Activated T-helper 2 cell treated with anti-CD3 and anti-CD28 coated beads, Interferon-gamma antibody, Interleukin-2, Interleukin-4, amounts not matched to agents 10 μg/mL and 5 μg/mL and 100 μg/mL, durations not matched to agents 14 hours and 24 hours and 36 hours (primary cell): ENCODE measurements at places on chromosomes 6 and 20.

DNA sequence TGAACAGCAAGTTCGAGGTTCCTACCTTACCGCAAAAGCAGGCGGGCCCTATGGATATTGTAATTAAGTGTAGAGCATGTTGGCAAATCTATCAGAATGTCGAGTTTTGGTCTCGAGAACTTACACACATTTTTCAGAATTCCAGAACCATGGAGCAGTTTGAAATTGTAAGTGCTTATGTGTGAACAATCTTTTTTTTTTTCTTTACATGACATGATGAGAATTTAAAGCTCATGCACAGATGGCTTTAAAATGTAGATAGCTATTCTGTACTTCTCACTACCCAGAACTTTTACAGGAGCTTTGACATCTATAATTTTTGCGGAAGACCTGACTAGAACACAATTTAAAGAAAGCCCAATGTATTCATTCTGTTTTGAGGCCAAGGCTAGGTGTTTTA is 117.8 kb upstream of the RSPO3 start:
- H3K4me1 ChIP-seq = no peaks in the 10 kb centered on the region
- H3K4me3 ChIP-seq = no peak overlapping the region
- H3K27ac ChIP-seq = no peak overlapping the region
- H3K27me3 ChIP-seq = no peaks in the 10 kb centered on the region
- H3K36me3 ChIP-seq = no peaks in the 10 kb centered on the region
- no peak for DNase-seq

DNA sequence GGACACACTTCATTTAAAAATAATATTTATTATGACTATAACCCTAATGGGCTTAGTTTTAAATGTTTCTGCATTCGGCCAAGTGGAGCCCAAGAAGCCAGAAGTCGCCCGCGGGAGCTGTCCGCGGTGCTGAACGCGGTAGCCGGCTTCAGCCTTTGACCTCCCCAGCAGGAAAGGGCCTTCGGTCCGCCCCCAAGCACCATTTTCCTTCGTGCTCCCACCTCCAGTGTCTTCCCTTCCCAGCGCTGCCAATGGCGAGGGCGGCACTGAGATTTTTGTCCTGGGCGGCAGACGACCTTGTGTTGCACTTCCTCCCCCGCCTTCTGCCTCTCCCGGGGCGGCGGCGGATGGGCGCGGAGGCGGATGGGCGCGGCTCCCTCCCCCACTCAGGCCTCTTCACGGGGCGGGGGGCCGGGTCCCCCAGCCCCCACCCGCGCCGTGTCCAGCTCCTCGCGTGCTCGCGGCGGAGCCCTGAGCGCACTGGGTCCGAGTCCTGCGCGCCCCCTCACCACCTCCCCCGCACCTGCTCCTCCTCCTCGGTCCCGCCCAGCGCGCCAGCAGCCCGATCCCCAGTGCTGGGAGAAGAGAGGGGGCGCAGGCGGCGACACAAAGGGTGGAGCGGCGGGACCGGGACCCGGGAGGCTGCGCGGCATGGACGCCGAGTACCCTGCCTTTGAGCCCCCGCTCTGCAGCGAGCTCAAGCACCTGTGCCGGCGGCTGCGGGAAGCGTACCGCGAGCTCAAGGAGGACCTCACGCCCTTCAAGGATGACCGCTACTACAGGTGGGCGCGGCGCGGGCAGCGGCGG is 23.6 kb upstream of the TMEM181 start:
- H3K4me1 ChIP-seq = peaks cover 2% of the 10 kb centered on the region
- no peaks in the 10 kb centered on the region for H3K36me3 ChIP-seq
- no peak overlapping the region for H3K27ac ChIP-seq

DNA sequence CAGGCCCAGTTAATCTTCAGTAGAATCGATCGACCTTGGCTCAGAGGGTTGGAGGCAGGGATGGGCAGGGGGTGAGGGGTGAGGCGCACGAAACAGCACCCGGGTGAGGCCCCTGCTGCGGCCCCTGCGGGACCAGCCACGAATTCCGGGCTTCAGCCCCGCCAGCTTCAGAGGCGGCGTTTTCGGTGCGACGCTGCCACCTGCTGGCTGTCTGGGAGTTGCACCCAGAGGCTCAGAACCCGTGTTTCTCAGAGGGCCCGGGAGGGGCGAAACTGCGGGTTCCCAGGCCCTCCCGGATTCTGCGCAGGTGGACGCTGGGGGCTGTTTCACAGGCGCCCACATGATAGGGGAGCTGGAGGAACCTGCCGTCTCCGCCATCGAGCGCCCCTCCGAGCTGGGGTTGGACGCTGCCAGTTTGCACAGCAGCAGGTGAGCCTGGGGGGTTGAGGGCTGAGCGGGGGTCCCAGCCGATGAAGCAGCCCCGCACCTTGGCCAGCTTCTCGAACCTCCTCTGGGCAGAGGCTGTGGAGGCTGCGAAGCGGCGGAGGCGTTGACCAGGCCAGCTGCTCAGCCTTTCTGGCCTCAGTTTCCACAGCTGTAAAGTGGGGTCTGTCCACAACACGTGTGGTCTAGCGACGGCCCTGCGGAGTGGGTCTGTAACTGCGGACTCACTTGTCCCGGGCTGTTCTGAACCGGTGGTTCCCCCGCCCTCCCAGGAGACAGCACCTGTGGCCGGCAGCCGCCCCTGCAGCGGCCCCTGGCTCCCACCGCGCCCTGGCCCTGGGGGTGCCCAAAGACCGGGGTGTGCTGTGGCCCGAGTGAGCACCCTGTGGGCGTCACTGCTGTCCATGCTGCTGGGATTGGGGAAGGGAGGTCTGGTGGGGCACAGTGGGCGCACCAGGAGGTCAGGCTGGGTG is 2.5 kb upstream of the BHLHE23 start:
- peaks cover 68% of the 10 kb centered on the region for H3K27me3 ChIP-seq
- H3K36me3 ChIP-seq = peaks cover 14% of the 10 kb centered on the region
- peak; percentile 75 for DNase-seq
- peak overlapping the region; percentile 52 for H3K27ac ChIP-seq
- H3K4me1 ChIP-seq = peaks cover 11% of the 10 kb centered on the region
- peak overlapping the region; percentile 21 for H3K4me3 ChIP-seq

GRCh38 chr6:48525849-48526248 is 414.9 kb upstream of the PTCHD4 start:
- H3K27ac ChIP-seq = no peak overlapping the region
- H3K27me3 ChIP-seq = no peaks in the 10 kb centered on the region
- no peak for DNase-seq
- no peaks in the 10 kb centered on the region for H3K36me3 ChIP-seq
- no peaks in the 10 kb centered on the region for H3K4me1 ChIP-seq

GRCh38 chr20:53708129-53708968 is 114.7 kb upstream of the ZNF217 start:
- H3K27me3 ChIP-seq = no peaks in the 10 kb centered on the region
- H3K4me3 ChIP-seq = peak overlapping the region; percentile 64
- peaks cover 45% of the 10 kb centered on the region for H3K4me1 ChIP-seq
- DNase-seq = peak; percentile 42
- H3K27ac ChIP-seq = peak overlapping the region; percentile 97
- no peaks in the 10 kb centered on the region for H3K36me3 ChIP-seq
